Mesothelial cell of epicardium (in vitro differentiated cells): ENCODE measurements at places on chromosomes 2 and 18.

GRCh38 chr2:240895656-240896388 is at the start of gene MAB21L4:
MAB21L4 (minus strand) TSS chr2:240896156; CDS start chr2:240895997, 159 bp downstream.
- H3K4me1 ChIP-seq: peaks cover 24% of the 10 kb centered on the region
- no peaks in the 10 kb centered on the region for H3K27me3 ChIP-seq
- DNase-seq: no peak
- no peak within 1 kb of the TSS for H3K4me3 ChIP-seq
- H3K27ac ChIP-seq: peak within 1 kb of the TSS; percentile 21

- no peak overlapping the region for H3K27ac ChIP-seq
- DNase-seq: no peak
- H3K27me3 ChIP-seq: peaks cover 53% of the 10 kb centered on the region
- H3K36me3 ChIP-seq: no peaks in the 10 kb centered on the region
- no peak overlapping the region for H3K4me3 ChIP-seq
- peaks cover 8% of the 10 kb centered on the region for H3K4me1 ChIP-seq
Observed at GRCh38 chr2:21047141-21048009, 3.5 kb upstream of the APOB start.

DNA sequence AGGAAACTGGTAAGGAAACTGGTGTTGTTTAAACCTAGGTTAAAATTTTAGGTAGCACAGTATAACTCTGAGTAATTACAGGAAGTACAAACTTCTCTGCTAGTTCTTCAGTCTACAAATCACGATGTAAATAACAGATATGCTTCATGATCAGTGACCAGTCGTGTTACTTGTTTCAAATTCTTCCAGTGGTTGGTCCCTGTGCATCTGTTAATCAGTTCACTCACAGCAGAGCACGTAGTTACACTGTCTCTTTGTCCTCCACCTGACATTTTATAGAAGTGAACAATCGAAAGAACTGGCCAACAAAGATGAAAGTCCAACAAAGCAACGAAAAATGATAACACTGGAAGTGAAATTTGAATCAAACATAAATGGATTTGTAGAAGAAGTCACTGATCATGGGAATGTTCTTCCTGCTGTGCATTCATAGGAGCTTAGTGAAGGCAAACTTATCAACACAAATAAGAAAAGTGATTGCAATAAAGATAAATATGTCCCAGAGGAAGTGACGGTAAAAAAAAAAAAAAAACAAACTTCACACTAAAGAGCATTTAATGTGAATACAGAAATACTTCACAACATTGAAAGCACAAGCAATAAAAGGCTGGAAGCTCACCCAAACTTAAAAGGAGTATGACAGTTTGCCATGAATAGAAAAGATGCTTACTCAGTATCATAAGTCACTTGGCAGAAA is 7.0 kb downstream of the EIF2AK2 start:
- no peaks in the 10 kb centered on the region for H3K27me3 ChIP-seq
- H3K4me1 ChIP-seq: peaks cover 17% of the 10 kb centered on the region
- no peak overlapping the region for H3K4me3 ChIP-seq
- DNase-seq: no peak
- peak overlapping the region; percentile 14 for H3K27ac ChIP-seq

DNA sequence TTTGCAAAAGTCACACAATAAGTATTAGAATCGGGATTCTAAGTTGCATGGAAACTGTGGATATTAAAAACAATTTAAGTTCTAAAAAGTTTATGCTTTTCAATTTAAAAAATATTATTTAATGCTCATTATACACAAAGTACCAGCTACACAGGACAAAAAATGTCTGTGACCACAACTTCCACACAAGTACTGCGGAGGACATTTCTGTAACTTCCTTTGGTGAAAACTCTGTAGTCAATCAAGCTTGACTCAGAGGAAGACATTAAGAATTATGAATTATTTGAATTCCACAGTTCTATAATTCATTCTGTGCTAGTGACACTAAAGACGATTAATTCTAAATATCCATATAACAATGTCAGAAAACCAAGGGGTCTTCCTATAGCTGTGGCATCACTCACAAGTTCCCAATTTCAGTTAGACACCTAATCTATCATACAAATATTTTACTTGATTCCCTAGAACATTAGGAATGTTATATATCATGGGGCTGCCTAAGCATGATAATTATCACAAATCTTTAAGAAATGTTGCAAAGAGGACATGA is 120.5 kb downstream of the AFF3 start:
- no peaks in the 10 kb centered on the region for H3K4me1 ChIP-seq
- no peaks in the 10 kb centered on the region for H3K36me3 ChIP-seq
- H3K27me3 ChIP-seq: peaks cover 31% of the 10 kb centered on the region

- H3K4me3 ChIP-seq: no peak overlapping the region
- H3K36me3 ChIP-seq: peaks cover 9% of the 10 kb centered on the region
- no peak overlapping the region for H3K27ac ChIP-seq
- H3K27me3 ChIP-seq: no peaks in the 10 kb centered on the region
Observed at GRCh38 chr18:9855681-9856080, 30.1 kb upstream of the TXNDC2 start.

- DNase-seq: no peak
- no peak overlapping the region for H3K27ac ChIP-seq
- H3K4me3 ChIP-seq: no peak overlapping the region
- H3K4me1 ChIP-seq: peaks cover 7% of the 10 kb centered on the region
Observed at GRCh38 chr2:171491292-171491691, 31.0 kb upstream of the CYBRD1 start.
